ENCODE measurements at places on chromosomes 11 and 22. TPM values are rescaled to one million over a fixed set of nuclear protein-coding genes. Genes with fewer than 3 reads are reported as not detected.

Gene PAX6
- 0.21 TPM for polyA plus RNA-seq

Gene NAP1L4
- polyA plus RNA-seq, result 118 TPM

Gene TRPC6
- polyA plus RNA-seq, result 0.61 TPM

Gene GLYATL1
- polyA plus RNA-seq, result 6.9 TPM

Gene VPREB3
- not detected for polyA plus RNA-seq

Gene ZP1
- 1.6 TPM for polyA plus RNA-seq

Gene FGF19
- not detected for polyA plus RNA-seq

Gene DBX1
- polyA plus RNA-seq, result not detected

Gene TMA7B
- not detected for polyA plus RNA-seq

Gene FAM118A
- 289 TPM for polyA plus RNA-seq

Gene CASP12
- not detected for polyA plus RNA-seq

Gene APOL1
- polyA plus RNA-seq, result 6.8 TPM

Gene RPS6KB2
- polyA plus RNA-seq, result 105 TPM

Gene MN1
- 2.3 TPM for polyA plus RNA-seq

Measured in hepatocyte (in vitro differentiated cells).